ENCODE measurements at places on chromosomes 2 and 18.

- no peak for DNase-seq
Observed at GRCh38 chr18:67308819-67309218, 207.7 kb downstream of the DSEL start.

- DNase-seq: peak; percentile 76
Observed at GRCh38 chr2:73175663-73176204, 26.6 kb upstream of the NOTO start.

GRCh38 chr2:64859312-64860212, 129.6 kb upstream of the SLC1A4 start:
- DNase-seq: peak; percentile 73

DNA sequence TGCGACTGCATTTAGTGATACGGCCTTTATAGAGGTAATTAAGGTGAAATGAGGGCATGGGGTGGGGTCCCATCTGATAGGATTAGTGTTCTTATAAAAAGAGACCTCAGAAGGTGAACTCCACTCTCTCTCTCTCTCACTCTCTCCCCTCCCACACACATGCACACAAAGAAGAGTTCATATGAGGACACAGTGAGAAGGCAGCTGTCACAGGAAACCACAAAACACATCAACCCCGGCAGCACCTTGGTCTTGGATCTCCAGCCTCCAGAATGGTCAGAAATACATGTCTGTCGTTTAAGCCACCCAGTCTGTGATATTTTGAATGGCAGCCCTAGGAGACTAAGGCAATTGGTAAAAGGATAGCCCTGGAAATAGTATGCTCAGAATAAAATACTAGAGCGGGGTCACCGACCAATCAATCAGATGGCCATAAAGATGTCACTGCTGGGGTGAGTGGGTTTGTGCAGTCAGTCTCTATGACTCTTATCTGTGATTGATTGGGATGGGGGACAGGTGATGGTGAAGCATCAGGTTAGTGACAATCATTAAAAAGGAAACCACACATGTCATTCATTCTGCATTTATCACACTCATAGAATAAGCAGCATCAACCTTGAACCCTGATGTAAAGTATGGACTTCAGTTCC, 118.9 kb upstream of the POU3F3 start:
- no peak for DNase-seq

- no peak for DNase-seq
Observed at GRCh38 chr18:70659036-70659925, 370.4 kb downstream of the SOCS6 start.

DNA sequence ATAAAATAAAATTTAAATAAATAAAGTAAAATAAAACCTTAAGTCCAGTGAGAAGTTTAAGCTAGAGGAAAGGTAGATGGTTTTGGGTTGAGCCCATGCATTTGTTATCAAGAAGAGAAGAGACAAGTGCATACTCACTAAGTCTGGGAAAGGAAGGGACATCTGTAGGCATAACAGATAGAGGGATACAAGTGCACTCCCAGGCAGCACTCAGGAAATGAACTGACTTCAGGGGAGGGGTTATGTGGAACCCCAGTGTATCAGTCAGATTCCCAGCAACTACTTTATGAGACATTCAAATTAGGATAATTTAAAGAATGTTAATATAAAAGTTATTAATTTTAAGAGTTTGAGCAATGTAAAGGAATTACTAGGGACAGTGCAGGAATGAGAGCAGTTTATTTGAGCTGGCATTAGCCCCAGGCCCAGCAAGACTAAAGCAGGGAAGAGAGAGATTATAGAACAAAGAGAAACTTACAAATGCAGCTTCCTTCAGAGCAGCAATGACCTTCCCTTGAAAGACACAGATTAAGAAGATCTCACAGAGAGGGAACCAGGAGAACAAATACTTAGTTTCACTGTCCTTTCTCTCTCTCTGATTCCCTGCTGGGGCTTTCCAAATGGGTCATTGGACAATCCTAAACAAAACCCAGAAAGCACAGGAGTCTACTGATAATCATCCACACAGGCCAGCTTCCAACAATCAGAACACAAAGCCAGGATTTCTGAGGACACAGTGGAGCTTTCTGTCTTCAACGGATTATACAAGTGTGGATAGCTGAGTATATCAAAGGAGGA, 109.7 kb downstream of the ERBB4 start:
- peak; percentile 64 for DNase-seq

DNA sequence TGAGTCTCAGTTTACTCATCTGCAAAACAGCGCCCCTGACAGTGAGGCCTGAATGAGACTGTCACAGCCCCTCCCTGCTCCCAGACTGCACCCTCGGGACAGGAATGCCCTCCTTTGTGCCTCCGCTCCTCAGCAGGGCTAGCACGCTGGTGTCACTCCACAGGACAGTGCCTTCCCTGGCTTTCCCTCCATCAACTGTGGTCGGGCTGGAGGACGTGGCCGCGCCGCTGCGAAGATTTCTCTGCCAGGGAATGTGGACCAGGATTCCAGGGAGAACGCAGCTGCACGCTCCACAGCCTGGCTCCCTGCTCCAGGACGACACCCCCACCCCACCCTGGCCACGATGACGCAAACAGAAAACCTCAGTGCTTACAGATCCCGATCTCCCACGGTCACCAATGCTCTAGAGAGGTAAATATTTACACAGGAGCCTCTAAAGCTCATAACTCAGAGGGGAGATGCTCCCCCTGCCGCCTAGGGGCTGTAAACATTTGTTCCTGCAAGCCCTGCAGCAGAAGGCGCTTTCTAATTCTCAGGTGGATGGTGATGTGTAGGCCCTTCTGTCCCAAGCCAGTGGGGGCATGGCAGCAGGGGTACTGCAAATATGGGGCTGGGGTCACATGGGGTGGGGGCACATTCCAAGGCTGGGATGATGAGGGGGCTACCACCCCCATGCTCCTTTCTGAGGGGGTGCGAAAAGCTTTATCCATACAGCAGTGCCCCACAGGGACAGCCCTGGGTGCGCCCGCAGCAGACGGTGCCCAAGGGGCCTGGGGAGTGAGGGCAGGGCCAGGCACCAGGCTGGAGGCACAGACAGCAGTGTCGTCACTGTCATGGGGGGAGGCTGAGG, 12.4 kb downstream of the HS6ST1 start:
- DNase-seq: peak; percentile 91

- DNase-seq: no peak
Observed at GRCh38 chr18:8801263-8801901, 96.0 kb downstream of the MTCL1 start.

- no peak for DNase-seq
Observed at GRCh38 chr18:58806826-58807714, 57.6 kb upstream of the ZNF532 start.

GRCh38 chr2:111148225-111148873, 27.6 kb downstream of the BCL2L11 start:
- peak; percentile 29 for DNase-seq

DNA sequence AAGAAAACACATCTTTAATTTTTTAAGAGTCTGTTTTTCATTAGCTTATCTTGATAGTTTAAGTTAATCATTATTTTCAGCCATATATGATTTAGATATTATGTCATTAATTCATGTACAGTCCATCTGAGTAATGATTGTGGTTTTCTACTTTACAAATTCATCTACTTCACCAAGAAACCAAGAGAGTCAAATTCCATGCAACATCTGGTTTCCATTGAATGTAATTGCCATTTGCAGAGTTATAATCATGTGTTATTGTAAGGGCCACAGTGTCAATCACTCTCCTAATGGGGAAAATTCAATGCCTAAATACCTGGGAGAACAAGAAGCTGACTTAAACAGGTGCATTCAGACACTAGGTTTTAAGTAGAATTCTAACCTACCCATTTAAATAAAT, 217.2 kb upstream of the OSR1 start:
- DNase-seq: peak; percentile 25

DNA sequence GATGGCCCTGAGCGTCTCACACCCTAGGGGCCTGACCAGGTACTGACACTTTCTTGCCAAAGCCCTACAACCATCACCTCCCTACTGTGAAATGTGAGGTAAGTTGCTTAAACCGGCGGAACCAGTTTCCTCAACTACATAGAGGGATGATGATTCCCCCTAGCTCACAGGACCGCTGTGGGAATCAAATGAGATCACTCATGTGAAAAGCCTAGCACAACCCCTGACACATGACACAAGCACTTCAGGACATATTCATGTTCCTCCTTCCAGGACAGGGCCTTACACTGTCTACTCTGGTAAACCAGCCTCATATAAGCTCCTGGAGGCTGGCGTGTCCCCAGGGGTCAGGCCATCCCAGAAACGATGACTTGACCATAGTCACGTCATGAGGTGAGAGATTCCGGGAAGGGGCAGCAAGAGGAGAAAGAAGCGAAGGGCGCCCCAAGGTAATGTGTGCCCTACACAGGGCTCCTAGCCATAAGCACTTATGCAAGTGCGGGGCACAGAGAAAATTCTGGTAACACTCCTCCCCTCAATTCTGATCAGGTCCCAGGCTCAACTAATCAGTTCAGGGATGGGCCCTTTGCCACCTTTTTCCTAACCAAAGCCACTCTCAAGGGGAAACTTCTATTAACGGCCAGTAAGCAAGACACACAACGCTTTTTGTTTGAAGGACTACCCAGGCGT, 49.5 kb downstream of the C2orf42 start:
- DNase-seq: peak; percentile 34
